NCI-H1417 (cell line): ENCODE measurements at places on chromosomes 16 and 17.

GRCh38 chr16:15980329-15980728 is 30.9 kb downstream of the ABCC1 start:
- DNase-seq, result no peak

DNA sequence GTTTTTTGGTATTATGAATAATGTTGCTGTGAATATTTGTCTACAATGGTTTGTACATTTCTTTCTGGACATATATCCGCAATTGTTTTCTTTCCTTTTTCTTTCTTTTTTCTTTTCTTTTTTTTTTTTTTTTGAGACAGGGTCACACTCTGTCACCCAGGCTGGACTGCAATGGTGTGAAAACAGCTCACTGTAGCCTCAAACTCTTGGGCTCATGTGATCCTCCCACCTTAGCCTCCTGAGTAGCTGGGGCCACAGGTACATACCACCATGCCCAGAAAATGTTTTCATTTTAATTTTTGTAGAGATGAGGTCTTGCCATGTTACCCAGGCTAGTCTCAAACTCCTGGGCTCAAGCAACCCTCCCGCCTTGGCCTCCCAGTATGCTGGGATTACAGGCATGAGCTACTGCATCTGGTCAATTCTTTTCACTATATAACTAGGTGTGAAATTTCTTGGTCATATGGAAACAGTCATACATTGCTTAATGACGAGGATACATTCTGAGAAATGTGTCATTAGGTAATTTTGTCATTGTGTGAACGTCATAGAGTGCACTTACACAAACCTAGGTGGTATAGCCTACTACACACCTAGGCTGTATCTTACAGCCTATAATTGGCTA is 15.2 kb downstream of the IL21R start:
- DNase-seq, result no peak

GRCh38 chr16:68009157-68009735 is 6.5 kb downstream of the DPEP2NB start:
- DNase-seq, result no peak

GRCh38 chr16:67460168-67460567 is 20.8 kb downstream of the ATP6V0D1 start:
- DNase-seq, result no peak

DNA sequence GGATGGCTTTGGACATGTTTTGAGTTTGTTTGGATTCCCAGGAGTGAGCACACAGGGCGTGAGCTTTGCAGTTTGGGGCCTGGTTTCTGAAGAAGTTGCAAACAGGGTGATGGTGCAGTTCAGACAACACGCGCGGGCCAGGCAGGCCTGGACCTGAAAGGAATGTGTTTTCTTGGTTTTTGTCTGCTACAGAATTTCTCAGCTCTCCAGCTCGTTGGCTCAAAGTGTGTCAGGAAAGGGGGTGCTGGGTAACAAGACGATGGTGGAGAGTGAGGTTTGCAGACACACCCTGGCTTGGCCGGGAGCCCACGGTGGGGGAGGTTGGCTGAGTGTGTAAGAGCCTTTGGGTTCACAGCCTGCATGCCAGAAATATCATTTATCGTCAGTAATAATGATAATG is 82.3 kb downstream of the CMIP start:
- no peak for DNase-seq

GRCh38 chr16:15055141-15056053 is 477 bp downstream of the NTAN1 start:
- DNase-seq, result no peak

DNA sequence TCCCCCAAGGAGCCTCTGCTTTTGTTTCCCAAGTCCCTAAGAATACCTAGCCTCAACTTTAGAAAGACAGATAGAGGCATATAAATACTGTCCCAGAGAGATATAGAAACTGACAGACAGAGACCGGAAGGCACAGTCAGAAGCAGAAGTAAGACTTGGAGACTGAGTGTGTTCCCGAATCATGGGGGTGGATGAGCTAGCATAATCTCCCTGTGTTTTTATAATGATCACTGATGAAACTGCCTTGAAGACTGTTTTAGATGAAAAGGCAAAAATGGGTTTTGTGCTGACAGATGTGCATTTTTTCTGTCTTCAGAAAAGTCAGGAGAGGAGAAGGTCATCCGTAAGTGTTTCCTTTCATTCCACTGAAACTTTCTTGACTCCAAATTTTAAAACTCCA is 8.3 kb upstream of the PSMD3 start:
- no peak for DNase-seq

GRCh38 chr17:43211123-43211479 is 574 bp upstream of the TMEM106A start:
- no peak for DNase-seq

GRCh38 chr17:40432864-40433528 is 10.3 kb upstream of the IGFBP4 start:
- DNase-seq, result no peak
